ENCODE measurements at places on chromosomes 4 and X. TPM values are rescaled to one million over a fixed set of nuclear protein-coding genes. Genes with fewer than 3 reads are reported as not detected.

GRCh38 chrX:46374371-46374770 lies 170.8 kb downstream of the ZNF674 start:
- no peak for DNase-seq

DNA sequence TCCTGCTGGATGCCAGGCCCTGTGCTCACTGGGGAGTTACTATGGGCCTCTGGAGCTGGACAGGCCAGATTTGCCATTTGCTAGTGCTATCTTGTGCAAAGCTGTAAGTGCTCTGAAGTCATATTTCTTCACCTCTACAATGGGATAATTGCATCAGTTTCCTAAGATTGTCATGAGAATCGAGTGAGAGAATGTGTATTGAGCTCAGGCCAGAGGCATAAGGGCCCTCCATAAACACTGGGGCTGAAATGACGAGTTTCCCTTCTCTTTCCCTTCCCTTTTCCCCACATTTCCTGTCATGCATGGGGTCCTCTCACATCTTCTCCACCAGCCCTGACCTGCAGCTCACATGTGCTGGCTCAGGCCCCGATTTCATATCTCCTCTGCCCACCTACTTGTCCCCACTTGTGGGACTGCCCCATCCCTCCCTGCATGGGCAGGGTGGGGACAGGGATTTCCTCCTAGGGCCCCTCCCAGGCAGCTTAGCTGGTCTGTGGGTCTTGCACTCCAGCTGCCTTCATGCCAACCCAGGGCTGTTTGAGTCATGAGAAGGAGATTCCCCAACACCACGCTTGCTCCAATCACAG lies 358.8 kb downstream of the MID1IP1 start:
- no peak for DNase-seq

FGF2 gene
- 7.4 TPM for polyA plus RNA-seq

ERCC6L gene
- 0.20 TPM for polyA plus RNA-seq

GRCh38 chr4:126061655-126062054 lies 746.9 kb downstream of the FAT4 start:
- DNase-seq, result no peak

DNA sequence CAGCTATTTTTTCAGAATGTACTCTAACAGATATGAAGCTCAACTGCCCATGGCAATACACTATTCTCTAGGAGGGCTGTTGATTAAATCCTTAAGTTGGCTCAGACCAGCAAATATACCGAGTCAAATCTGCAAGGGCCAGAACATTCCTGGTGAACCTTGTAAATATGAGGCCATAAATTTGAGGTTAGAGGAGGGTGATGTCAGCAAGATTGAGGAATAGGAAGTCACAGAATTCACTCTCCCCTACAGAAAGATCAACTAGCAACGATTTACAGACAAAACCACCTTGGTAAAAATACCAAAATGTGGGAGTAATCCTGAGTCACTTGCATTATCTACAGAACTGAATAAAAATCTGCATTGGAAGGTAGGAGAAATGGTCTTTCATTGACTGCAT lies 399.3 kb downstream of the GPM6A start:
- no peak for DNase-seq

GRCh38 chr4:77327151-77327550 lies 170.1 kb downstream of the CCNG2 start:
- no peak for DNase-seq

DNA sequence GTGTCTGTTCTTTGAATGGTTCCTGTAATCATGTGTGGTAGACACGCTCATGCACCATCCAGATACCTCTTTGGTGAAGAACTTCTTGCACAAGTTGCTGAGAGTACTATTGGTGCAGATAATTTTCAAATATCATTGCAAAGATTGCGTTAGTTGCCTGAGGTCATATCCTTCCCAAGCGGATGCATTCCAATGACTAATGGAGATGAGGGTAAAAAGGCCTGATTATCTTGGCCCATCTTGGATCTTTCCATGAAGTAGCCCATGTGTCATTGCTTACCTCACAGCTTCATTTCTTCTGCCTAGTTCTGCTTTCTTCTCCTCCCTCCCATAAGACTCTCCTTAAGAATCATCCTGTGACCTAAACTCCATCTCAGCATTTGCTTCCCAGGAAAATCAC lies 384.9 kb upstream of the CNKSR2 start:
- DNase-seq, result no peak

DNA sequence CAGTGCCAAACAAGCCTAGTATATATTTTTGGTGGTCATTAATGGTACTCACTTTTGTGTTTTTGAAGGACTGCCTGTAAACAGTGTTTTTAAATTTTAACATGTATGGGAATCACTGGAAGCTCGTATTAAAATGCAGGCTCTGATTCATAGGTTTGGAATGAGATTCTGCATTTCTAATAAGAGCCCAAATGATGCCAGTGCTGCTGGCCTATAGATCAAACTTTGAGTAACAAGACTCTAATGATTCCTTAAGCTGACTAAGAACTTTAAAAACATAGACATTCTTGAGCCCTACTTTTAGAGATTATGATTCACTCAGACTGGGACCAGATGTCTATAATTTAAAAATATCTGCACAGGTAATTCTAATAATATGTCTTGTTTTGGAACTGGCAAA lies 823.2 kb upstream of the LCORL start:
- DNase-seq, result no peak

CYBB gene
- polyA plus RNA-seq, result 3.5 TPM

SASH3 gene
- polyA plus RNA-seq, result 1.8 TPM

- no peak for DNase-seq
Measured at GRCh38 chr4:38560768-38561558, 103.0 kb upstream of the KLF3 start.

POLA1 gene
- polyA plus RNA-seq, result 5.9 TPM

DNA sequence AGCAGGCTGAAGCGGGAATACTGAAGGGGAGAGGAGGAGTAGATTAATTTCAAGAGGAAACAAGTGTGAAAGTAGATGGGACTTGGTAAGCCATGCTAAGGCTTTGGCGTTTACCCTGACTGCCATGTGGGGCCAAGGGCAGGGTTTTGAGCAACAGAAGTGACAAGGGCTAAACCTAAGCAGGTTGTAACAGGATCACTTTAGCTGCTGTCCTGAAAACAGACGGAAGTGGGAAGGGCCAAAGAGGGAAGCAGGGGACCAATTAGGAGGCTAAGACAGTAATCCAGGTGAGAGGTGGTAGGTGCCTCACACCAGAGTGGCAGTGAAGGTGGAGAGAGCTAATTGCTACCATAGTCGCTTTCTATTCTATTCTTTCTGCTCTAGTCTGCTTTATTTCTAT lies 166.5 kb downstream of the PJA1 start:
- DNase-seq, result no peak

- no peak for DNase-seq
Measured at GRCh38 chr4:126354784-126355183, 1040.0 kb downstream of the FAT4 start.

GRCh38 chrX:74408304-74408703 lies 13.0 kb upstream of the SLC16A2 start:
- no peak for DNase-seq
